ENCODE measurements at places on chromosomes 5 and 9.

DNA sequence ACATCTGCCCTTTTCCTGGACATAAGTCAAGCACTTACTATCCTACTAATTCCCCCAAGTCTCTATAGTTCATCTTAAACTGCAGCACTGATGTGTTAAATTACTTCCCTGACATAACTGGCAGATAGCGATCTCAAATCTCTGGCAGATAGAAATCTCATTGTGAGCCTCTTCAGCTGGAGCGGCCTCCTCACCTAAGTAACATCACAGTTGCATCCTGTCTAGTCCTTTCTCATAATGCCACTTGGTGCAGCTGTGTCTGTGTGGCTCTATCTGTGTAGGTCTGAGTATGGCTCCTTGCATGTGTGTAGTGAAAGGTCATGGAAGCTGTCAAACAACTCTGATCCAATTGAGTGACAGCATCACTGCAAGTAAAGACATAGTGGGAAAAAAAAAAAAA is 53.6 kb upstream of the FST start:
- no peak for DNase-seq

DNA sequence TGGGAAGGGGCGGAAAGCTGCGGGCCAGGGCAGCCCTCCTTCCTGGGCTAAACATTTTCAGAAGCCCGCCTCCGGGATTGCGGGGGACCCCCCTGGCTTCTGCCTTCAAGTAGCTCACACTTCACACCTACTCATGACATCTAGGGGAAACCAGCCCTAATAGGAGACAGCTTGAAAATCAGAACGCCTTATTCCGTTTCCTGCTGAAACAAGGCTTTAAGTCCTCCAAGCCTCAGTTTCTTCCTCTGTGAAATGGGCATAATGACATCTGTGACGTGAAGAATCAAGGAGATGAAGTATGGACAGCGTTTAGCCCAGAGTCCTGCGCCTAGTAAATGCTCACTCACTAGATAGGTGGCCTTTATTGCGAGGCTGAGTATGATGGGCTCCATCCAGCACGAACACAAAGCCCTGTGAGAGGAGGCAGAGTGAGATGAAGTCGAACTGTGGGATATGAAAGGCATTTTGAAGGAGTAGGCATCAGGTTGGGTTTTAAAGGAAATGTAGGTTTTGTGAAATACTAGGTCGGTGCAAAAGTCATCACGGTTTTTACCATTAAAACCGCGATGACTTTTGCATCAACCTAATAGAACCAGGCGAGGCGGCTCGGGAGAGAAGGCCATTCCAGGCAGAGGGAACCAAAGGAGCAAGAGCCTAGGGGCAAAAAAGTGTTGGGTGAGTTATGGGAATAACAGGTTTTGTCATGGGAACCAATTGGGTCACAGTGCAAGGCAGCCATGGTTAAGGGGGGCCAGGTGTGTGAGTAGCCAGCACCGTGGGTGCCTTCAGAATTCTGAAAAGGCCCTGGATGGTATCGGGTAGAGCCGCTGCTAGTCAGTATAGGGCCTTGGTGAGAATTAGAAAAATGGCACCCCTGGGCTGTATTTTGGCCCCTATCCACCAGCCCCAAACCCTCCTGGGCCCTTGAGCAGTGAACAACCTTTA is 1.0 kb upstream of the TSC1 start:
- no peak for DNase-seq

GRCh38 chr9:30796764-30797163 is 1587.7 kb upstream of the ACO1 start:
- DNase-seq = no peak

GRCh38 chr5:91186101-91186500 is 197.0 kb downstream of the ARRDC3 start:
- DNase-seq = no peak

Measured in NCI-H1930 (cell line).